Panc1 (cell line): ENCODE measurements at places on chromosomes 3 and 15.
A peak's percentile ranks its signal among the peaks of the same experiment; 100 is the strongest.

GRCh38 chr15:82832601-82833361 is 23.4 kb downstream of the WHAMM start:
- DNase-seq: peak; percentile 71

DNA sequence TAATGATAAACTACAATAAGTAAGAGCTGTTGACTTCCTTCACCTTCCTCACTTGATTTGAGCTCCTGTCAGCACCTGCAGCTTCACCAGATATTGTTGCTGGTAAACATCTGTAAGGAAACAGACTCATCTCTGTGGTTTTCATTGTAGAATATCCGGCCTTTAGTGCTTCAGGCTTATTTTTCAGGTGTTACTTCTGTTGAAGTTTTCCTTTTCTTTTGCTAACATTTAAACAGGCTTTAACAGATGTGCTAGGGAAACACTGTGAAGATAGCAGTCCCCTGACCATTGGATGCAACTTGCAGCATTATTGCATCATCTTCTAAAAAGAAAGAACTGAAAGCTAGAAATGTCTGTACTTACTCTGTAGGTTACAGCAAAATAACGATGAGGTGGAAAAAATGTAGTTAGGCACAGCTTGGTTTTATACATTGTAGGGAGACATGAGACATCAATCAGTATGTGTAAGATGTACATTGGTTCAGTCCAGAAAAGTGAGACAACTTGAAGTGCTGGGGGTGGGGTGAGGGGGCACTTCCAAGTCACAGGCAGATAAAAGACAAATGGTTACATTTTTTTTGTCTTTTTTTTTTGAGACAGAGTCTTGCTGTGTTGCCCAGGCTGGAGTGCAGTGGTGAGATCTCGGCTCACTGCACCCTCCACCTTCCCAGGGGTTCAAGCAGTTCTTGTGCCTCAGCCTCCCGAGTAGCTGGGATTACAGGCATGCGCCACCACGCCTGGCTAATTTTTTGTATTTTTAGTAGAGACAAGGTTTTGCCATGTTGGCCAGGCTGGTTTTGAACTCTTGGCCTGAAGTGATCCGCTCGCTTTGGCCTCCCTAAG is 10.2 kb downstream of the EDEM1 start:
- no peak for DNase-seq

DNA sequence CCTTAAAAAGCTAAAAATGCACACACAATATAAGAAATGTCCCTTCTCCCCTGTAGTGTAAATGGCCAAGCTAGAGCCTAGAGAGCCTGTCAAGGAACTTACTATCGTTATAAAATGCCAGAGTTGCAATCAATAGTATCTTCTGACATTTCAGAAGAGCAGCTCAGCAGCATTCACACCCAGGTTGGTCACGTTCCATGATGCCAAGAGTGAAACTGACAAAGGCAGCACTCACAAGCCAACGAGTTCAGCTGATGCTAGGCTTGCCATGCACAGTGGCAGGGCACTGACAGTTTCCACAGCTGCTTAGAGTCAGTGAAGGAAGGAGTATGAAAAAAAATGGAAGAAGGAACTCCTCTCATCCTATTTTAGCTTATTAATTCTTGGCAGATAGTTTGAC is 331.4 kb upstream of the CCDC54 start:
- no peak for DNase-seq

GRCh38 chr3:179015551-179016020 is 56.0 kb downstream of the ZMAT3 start:
- DNase-seq: peak; percentile 76

DNA sequence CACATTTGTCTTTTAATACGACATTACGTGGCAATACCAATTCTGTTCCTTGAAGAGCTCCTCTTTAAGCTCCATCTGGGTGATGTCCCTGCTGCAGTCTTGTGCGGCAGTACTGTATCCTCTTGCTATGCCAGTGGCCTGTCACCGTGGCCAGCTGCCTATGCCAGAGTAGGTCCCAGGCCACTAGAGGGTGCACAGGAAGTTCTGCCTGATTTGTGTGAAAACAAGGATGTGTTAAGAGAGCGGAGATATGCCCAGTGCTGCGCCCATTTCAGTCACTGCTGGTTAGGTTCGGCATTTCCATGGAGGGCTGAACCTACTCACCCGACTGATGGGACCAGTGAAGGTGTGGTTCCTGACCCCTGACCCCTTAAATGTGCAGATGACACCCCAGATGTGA is 25.2 kb downstream of the NIPA1 start:
- no peak for DNase-seq

GRCh38 chr15:71595846-71596553 is 214.4 kb upstream of the NR2E3 start:
- no peak for DNase-seq

- DNase-seq: no peak
Observed at GRCh38 chr15:60591496-60592370, 112.8 kb upstream of the ICE2 start.

DNA sequence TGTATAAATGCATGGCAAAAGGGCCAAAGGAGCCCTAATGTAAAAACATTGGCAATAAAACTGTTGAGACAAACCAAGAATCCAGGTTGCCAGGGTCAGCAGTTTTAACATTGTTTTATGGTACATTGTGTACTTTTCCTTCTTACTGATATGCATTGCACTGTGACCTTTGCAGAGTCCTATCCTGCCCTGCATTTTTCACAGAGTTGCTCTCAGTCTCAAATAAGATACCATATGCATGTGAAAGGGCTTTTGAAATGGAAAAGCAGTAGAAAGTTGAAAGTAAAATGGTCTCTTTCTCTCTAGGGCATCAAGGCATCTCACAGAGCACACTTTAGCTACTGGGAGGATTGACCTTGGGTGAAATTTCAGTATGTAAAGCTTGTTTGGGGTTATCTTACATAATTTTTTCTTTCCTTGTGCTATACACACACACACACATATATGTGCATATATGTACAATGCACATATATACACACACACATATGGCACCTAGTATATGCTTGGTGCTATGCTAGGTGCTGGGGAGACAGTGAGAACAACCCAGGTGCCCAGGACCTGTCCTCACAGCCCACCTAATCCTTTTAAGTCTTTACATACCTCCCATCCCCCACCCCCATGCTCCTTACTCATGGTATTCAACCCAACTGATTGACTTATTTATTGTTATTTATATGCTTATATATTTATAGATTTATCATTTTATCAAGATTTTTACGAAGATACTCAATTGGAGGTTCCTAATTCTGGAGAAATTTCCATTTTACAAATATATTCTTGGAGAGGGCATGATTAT is 1.2 kb upstream of the PPP2R3A start:
- DNase-seq: no peak

- no peak for DNase-seq
Observed at GRCh38 chr3:35594739-35595138, 44.6 kb upstream of the ARPP21 start.

- no peak for DNase-seq
Observed at GRCh38 chr3:177610686-177611633, 413.7 kb upstream of the TBL1XR1 start.

- no peak for DNase-seq
Observed at GRCh38 chr3:159593927-159594605, 394.6 kb upstream of the IL12A start.

DNA sequence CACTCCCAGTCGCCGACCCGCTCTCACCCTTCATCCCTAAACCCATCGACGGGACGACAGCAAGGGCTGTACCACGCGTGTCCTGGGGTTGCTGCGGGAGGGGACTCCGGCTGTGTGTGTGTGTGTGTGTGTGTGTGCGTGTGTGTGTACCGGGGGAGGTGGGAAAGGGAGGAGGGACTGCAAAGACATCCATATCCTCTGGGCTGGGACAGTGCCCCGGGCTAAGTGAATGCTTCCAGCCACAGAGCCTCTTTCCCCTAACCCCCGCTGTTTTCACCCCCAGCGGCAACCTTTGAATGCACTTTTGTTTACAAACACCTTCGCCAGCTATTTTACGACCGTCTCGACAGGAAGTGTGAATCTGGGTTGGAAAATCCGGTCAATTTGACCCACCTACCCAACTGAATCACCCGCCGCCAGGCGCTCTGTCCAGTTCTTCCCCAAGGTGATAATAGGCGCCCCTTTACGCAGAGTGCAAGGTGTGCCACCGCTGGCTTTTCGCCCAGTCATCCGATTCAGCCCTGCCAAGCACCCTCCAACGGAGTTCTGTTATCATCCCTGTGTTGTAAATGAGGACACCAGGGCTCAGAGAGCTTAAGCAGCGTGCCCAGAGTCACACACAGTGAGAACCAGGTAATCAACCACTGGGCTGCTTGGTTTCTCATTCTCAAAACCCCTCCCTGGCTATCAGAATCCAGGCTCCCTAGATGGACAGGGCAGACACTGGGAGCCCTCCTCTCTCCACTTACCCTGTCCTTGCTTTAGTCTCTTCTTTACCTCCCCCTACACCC is 739 bp upstream of the AMOTL2 start:
- no peak for DNase-seq

DNA sequence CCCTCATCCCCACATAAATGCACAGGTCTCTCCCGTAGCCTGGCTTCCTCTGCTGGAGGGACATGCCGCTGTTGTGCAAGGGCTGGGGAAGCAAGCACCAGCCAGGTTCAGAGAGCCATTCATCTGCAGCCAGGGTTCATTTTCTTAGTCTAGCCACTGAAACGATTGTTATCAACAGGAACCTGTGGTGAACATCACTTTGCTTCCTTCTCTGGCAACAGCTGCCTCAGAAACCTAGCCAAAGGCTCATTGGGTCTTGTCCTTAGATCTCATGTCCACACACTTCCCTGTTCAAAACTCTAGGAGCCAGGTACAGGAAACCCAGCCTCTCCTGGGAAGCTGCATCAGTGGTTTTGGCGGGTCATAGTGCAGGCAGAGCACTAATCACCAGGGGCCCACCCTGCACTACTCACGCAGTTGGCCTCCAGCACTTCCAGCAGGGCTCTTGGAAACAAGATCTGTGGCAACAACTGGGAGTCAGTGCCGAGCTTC is 47.0 kb downstream of the OXNAD1 start:
- no peak for DNase-seq

GRCh38 chr15:70214276-70214675 is 116.6 kb upstream of the TLE3 start:
- no peak for DNase-seq

GRCh38 chr15:52208306-52208946 is 17.2 kb upstream of the GNB5 start:
- no peak for DNase-seq

DNA sequence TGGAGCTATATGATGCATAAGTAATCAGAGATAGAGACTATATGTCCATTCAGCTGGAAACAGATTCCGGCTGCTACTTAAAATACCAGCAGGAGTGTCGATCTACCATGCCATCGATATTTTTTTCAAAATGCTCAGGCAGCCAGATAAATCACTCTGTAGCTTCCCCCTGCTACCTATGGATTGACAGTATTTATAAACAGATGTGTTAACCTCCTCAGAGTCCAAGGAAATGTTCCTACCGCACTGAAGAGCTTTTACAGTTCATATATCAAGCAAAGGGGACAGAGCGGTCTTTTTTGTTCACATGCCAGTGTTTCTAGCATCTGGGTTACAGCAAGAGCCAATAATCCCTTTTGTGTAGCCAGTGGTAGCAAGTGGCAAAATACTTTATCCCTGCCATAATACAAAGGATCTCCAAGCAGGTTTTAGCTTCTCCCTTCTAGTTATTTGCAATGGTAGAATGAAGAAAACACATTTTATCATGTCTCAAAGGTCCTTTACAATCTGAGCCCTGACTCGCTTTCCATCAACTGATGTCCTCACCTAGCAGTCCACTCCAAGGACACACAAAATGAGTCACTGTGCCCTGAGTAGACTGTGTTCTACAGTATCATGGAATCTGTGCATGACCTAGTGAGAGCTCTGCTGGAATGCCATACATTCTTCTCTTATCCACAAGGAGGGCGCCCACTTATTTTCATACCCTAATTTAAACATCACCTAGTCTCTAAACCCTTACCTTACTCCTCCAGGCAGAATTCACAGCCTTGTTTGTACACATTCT is 507.0 kb downstream of the TBL1XR1 start:
- DNase-seq: no peak

DNA sequence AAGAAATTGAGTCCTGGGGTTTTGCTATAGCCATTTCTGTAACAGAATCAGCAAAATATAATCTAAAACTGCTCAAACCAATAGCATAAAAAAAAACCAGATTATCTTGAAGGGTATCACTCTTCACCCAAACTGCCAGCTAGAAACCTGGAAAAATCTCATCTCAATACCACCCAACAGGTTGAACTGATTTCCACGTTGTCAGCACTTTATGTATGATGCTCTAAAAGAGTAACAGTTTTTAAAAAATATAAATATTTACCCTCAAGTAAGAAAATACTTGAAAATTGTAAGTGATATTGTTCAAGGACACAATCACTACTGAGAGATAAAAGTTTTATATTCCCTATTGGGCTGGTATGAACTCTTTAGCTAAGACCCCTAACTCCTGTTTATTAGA is 451.3 kb downstream of the EPHA3 start:
- DNase-seq: no peak

GRCh38 chr3:98038876-98039275 is 3.8 kb upstream of the GABRR3 start:
- DNase-seq: no peak

- DNase-seq: no peak
Observed at GRCh38 chr3:134651347-134652041, 672 bp upstream of the KY start.

GRCh38 chr3:112020674-112021085 is 13.9 kb upstream of the TMPRSS7 start:
- no peak for DNase-seq

DNA sequence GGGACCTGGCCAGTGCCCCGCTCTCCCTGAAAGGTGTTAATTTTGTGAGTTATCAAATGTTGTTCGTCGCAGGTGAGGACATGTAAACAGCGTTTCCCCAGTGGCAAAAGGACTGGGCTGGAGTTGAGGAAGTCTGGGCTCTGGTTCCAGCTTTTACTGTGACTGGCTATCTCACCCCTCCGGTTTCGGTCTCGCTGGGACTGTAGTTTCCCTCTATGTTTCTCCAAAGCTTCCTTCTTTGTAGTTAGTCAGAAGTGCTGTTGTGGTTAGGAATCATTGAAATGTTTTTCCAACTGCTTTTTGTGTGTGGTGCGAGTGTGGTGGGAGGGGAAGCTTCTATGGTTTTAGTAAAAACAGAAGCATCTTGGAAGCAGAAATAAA is 990 bp upstream of the CLDN1 start:
- no peak for DNase-seq

DNA sequence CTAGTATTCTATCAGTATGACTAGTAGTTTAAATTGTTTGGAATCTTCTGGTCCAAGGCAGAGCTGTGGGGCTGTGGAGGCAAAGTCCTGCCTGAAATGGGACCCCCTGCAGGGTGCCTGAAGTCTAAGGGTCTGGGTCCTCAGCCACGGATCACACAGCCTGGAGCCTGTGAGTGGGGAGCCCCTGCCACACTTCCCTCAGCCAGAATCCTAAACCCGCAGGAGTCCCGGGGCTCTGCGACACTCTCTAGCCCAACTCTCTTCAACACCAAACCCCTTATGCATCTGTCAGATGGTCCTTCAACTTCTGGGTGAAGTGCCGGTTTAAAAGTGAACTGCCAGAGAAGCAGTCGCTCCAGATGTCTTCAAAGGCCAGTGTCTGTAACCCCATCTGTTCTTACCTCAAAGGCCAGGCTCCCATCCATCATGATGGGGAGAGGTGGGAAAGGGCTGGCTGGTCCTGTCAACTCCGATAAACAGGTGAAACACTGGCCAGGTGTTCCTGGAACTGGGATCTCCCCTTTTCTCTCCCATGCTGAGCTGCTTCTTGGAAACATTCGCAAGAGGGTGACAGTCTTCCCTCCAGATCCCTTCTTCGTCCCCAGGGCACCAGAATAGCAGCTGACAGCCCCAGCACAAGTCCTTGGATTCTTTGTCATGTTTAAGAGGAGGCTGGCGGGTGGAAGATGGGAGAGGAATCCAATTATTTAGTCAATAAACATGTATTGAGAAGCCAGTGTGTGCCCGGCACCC is 45.6 kb downstream of the CPN2 start:
- DNase-seq: no peak
